ENCODE measurements at places on chromosomes 7 and 10. TPM values are rescaled to one million over a fixed set of nuclear protein-coding genes. Genes with fewer than 3 reads are reported as not detected.

CPN1 gene
- total RNA-seq = not detected

DNA sequence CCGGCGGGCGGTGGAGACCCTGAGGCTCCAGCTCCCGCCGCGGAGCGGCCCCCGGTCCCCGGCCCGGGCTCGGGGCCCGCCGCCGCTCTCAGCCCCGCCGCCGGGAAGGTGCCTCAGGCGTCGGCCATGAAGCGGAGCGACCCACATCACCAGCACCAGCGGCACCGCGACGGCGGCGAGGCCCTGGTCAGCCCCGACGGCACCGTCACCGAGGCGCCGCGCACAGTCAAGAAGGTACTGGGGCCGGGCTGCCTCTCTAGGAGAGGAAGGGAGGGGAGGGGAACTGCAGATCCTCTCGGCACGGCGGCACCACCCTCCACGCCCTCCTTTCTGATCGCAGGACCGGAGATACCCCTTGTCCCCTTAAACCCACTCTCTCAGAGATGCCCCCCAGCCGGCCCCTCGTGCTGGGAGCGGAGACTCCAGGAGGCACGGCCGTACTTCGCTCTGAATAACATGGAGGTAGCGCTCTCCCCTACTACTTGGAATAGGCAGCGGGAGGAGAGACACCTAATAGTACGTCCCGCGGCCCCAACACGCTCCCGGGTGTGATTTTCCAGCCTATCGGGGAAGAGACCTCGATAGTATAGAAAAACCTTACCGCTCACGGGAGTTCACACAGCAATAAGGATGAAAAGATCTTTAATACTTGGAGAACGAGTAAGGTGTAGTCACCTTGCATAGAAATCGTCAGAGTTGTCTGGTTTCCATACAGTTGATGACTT, 538 bp downstream of the AHCYL2 start:
- peak; percentile 55 for DNase-seq

- DNase-seq = peak; percentile 37
Observed at GRCh38 chr10:110220398-110220797, 13.0 kb downstream of the MXI1 start.

GRCh38 chr7:116400522-116400921, 99.0 kb upstream of the CAV2 start:
- no peak for DNase-seq

DNA sequence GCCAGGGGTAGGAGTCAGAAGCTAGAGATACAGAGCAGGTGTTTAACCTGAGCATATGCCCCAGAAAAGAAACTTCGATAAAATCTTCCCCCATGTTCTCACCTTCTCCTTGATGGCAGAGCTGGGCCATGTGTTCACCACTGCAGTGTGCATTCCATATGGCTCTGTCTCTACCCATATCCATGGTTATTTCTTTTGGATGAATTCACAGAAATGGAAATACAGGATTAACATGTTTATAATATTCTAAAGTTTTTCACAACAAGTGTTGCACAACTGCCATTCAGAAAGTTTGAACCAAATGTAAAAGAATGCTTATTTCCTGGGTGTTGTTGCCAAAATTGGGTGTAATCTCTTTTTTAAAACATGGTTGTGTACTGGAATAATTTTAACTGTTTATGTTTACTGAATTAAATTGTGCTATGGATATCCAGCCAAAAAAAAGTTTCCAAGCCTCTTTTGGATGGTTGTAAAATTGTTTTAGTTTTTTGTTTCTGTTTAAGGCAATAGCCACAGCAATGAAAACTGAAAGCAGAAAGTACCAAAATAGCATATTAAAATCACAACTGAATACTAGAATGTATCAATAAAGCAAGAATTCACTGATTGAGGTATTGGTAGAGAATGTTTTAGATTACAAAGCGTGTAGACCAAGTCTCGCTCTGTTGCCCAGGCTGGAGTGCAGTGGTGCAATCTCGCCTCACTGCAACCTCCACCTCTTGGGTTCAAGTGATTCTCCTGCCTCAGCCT, 19.9 kb upstream of the CCNY start:
- no peak for DNase-seq

DNAJC12 gene
- 12.5 TPM for total RNA-seq

DNA sequence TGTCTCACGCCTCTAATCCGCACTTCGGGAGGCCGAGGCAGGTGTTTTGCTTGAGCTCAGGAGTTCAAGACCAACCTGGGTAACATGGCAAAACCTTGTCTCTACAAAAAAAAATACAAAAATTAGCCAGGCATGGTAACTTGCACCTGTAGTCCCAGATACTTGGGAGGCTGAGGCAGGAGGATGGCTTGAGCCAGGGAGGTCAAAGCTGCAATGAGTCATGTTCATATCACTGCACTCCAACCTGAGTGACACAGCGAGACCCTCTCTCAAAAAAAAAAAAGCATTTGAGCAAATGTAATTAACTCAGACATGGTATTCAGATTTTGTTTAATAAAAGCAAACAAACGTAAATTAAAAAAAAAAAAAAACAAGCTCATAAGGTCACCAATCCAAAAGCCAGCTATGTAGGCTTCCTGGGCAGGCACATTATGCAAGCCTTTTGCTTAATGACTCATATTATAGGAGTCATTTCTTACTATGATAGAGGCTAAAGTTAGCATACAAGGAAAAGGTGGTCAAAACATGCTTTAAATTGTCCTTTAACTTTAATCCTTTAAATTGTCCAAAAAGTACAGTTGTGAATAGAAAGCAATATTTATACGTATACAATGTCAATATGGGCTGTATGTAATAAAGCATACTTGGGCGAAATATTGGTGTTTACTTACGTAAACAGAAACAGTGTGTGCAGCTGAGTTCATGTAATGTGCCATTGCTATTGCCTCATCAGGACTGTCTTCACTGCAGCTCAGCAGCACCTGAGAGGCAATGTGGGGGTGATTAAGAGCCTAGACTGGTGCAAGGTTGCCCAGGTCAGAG, 13.0 kb downstream of the AKR1D1 start:
- DNase-seq = no peak

DNA sequence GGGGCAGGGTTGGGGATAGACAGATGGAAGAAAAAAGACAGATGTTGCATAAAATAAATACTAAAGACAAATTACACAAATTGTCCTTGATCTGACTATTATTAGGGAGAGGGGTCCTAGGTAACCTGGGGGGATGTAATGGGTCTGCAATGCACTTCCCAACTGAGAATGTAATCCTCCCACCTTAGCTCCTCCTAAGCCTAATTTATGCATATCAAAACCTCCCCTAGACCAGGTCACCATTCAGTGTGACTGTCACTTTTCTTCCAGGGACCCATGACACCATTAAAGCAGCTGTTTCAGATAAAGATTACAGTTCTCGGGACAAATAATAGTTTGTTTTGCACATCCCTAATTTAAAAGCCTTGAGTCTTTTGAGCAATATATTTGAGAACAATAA, 133.9 kb upstream of the FEZF1 start:
- DNase-seq = no peak

PDE6C gene
- not detected for total RNA-seq

DOCK1 gene
- total RNA-seq = 30.0 TPM

NUTM2E gene
- total RNA-seq = not detected

WIPF3 gene
- not detected for total RNA-seq

DNA sequence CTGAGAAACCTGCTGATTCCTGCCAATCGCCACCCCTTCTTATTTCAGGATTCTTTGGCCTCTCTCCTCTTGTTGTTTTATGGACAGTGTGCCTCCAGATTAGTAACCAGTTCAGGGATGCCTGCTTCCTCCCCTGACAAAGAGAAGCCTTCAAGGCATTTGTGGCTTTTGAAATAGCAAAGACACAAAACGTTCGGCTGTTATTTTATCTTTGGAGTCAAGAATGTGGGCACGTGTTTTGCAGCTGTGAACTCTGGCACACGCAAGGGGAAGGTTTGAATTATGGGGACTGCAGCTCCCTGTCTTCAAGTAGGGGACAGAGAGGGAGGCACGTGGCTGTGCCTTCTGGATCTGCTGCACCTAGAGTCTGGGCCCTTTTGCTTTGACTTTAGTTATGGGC, 157.9 kb upstream of the GRB10 start:
- DNase-seq = no peak

DNA sequence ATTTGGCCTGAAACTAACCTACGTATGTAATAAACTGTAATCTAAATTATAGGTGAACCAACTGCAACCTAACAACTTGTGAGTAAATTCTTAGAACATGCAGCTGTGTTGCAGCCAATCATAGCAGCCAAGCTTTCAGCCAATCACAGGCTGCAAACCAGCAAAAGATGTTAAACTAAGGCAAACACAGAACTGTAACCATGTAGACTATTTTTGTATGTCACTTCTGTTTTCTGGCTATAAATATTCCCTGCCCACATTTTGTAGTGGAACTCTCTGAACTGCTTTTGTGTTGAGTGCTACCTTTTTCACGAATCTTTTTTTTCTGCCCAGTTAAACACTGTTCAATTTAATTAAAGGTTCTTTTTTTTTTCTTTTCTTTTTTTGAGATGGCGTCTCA, 28.2 kb upstream of the ZPBP start:
- DNase-seq = no peak

LIPN gene
- total RNA-seq = not detected

LIPF gene
- total RNA-seq = 13,906 TPM

DNA sequence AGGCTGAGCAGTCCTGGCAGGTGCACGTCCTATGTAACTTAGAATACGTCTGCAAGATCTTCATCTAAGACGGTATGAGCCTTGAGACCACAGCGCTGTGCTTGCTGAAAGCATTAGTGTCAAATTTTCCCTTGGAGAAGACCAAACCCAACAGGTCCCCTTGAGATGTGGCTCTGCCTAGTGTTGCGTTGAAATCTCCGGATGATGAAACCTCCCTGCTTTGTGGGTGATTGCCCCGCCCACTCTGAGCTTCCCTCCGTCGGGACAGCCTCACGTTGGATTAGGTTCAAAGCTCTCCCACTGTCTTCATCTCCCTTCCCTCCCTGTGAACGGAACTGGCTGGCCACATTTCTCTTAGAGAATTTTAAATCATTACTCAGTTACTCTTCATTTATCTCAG, 102.0 kb downstream of the ADARB2 start:
- DNase-seq = no peak

- DNase-seq = no peak
Observed at GRCh38 chr10:17265468-17265867, 37.4 kb downstream of the VIM start.

GRCh38 chr7:87038993-87039690, 20.3 kb downstream of the ELAPOR2 start:
- DNase-seq = no peak

PSTK gene
- 1.2 TPM for total RNA-seq
